ENCODE measurements at places on chromosomes 5 and 9. TPM values are rescaled to one million over a fixed set of nuclear protein-coding genes. Genes with fewer than 3 reads are reported as not detected.

Gene FOXD4L4
- total RNA-seq, result not detected

Gene RBM27
- total RNA-seq, result 25.8 TPM

Gene TXN
- total RNA-seq, result 63.4 TPM

Gene RAD23B
- 56.2 TPM for total RNA-seq

Gene SOWAHA
- total RNA-seq, result not detected

Gene ENC1
- 2.7 TPM for total RNA-seq

Gene TRIM7
- total RNA-seq, result 2.2 TPM

Gene PBX3
- 19.0 TPM for total RNA-seq

Gene CLIC3
- total RNA-seq, result 17.7 TPM

Gene COL5A1
- total RNA-seq, result 2.3 TPM

Gene TAF1L
- total RNA-seq, result not detected

Measured in T-cell (primary cell).